Effector CD8-positive, alpha-beta T cell (primary cell): ENCODE measurements at places on chromosomes 3 and 15.

- DNase-seq: no peak
Measured at GRCh38 chr15:48520376-48521155, 124.9 kb downstream of the FBN1 start.

GRCh38 chr3:153095441-153095840 is 66.6 kb upstream of the RAP2B start:
- no peak for DNase-seq

- peak; percentile 56 for DNase-seq
Measured at GRCh38 chr15:64067564-64068030, 21.3 kb upstream of the DAPK2 start.

DNA sequence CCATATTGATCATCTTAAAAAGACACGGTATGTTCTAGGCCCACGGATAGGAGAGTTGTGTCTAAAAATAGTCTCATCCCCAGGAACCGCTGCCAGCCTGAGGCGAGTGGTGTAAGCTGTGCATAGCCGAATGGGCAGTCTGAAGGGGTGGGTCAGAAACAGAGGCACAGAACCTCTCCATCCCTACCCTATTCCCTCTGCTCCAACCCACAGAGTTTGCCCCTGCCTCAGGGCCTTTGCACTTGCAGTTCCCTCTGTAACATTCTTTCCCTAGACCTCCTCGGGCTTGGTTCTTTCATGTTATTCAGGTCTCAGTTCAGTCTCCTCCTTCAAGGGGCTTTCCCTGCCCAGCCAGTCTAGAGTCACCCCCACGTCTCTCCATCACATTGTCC is 4.8 kb downstream of the SCN5A start:
- DNase-seq: no peak

DNA sequence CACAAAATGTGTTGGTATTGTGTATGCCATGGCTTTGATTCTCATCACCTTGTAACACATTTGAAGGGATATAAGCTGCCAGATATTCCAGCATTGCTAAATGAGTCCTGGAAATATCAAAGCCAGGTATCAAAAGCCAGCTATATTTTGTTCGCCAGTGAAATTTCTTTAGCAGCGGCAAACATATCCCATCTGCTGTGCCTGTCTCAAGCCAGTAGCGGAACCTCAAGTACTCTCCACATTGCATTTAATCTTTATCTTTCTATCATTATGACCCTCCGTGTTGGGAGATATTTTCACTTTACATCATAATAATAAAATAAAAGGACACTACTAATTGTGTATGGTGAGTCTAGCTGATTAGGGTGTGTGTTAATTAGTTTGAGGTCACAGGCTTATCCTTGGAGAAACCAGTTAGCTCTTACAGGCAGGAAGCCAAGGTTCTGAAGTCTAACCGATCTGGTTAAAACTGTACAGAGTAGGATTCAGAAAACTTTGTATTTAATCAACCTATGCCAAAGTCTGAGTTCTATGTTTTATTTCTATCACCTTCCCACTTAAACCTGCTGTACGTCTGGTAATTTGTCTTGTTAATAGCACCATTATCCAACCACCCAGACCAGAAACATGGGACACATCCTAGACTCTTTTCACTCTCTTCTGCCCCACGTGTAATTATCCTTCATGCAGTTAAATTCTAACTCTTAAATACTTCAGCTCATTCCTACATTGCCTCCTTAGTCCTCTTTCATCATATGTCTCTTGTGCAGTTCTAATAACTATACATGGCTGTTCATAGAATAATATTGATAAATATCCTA is 14.5 kb downstream of the TIPARP start:
- no peak for DNase-seq

DNA sequence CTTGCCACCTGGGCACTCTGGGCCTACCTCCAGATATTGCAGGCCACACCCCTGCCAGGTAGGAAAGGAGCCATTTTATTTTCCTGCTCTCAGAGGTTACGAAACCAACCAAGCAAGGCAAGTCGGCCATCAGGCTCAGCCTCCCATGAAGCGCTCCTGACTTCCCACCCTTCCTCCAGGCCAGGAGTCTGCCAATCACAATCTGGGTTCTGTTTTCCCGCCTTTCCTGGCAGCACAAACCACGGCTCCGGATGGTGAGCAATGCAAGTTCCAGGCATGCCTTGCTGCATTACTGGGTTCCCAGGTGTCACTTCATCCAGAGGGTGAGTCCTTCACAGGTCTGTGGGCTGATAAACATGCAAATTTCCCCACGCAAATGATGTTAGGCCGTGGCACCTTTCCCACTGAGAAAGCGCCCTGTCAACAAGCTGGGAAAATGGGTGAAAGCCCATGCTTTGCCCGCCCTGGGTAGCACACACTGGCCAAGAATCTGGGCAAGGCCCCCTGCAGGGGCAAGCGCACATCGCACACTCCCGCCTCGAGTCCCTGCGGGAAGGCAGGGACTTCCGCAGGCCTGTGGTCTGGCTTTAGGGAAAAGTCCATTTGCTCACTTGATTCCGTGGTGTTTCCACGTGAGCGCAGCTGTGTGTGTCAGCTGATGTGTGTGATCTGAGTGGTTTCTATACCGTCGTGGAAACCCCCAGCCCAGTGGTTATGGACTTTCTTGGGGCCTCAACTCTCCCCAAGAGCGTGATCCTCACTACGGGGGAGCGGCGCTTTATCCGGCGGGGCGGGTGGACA is 61.6 kb upstream of the RYK start:
- DNase-seq: no peak

GRCh38 chr3:44111482-44111881 is 130.2 kb upstream of the TOPAZ1 start:
- DNase-seq: no peak

DNA sequence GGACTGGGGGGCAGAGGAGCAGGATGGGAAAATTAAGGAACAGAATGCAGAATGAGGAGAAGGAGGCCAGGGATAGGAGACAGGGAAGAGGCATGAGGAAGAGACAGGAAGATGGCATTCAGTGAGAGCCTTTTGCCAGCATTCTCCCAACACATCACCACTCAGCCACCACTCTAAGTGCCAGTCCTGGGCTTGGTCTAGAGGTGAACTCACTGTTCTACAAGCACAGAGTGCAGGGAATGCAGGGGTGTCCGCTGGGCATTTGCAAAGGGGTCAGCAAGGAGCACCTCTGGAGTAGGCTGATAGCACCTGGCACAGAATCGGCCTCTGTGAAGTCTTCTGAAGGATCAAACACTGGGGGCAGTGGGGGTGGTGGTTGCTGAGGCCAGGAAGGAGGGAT is 14.6 kb upstream of the IGDCC3 start:
- DNase-seq: no peak

DNA sequence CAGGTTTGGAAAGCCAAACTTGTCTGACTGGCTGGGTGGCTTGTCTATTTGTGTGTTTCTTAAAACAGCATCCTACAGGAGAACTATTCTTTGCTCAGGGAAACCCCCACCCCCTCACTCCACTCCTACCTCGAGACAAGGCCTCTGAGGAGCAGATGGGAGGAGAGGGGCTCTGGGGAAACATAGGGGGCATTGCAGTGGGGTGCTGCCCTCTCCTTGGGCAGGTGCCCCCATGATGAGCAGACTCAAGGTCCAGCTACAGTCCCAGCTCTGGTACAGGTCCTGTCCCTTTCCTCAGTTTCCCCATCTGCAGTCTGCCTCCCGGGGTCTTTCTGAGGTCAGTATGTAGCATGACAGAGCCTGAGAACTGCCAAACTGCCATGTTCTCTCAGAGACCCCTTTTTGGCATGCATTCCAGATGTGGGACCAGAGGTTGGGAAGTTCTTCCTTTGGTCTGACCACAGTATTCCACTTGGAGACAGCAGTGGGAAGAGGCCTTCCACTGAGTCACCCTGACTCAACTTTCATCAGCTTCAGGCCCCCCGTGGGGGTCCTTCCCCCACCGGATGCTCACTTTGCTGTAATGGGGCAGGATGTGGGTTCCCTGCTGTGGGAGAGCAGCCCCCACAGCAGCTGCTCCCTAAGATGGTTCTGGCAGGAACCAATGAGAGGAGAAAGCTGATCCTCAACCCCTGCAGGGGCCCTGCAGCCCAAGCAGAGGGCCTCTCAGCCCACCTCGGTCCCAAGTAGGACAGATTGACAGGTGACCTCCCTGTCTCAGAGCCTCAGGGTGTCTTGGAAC is 32.3 kb upstream of the CYP11A1 start:
- no peak for DNase-seq

GRCh38 chr3:173913397-173913796 is 515.9 kb downstream of the NLGN1 start:
- no peak for DNase-seq

DNA sequence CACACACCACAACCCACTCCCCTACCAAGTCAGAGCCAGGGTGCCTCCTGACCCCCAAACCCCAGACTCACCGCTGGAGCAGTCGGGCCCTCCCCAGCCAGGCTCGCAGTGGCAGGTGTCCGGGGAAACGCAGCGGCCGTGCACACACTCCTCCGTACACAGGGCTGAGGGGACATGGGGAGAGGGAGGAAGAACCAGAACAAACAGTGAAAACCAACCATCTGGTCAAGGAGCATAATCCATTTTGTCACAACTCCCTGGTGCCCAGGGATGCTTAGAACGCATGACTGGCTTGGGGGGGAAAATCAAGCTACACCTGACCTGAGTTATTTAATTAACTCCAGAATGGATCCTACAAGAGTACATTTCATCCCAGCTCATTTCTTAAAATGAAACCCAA is 159.2 kb downstream of the MEGF11 start:
- DNase-seq: no peak

DNA sequence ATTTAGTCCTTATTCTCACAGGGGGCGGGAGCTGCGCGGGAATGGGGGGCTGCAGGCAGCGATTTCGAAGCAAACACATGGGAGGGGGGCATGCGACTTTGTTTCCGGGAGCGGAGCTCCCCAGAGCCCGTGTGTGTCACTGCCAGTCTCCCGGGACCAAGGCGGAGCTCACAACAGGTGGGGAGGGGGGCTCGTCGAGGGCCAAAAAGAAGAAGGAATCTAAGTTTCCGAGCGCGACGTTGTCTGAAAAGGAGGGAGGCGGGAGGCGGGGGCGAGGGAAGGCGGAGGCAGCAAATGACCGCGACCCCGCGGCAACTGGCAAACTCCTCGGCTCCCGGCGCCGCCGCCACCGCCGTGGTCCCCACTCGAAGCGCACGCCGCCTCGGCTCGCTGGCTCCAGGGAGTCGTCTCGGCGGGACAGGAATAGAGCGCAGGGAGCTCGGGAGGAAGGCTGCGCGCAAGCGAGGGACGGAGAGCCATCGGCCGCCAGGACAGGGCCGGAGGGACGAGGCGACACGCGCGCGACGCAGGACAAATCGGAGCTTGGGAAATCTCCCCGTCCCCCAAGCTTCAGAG is 1.4 kb downstream of the FOXP1 start:
- peak; percentile 7 for DNase-seq

GRCh38 chr15:48501208-48501607 is 144.3 kb downstream of the FBN1 start:
- no peak for DNase-seq

- DNase-seq: no peak
Measured at GRCh38 chr3:189748046-189748445, 116.9 kb downstream of the TP63 start.

GRCh38 chr15:82139823-82140268 is 94.0 kb upstream of the MEX3B start:
- DNase-seq: no peak

- DNase-seq: no peak
Measured at GRCh38 chr3:87833039-87833377, 225.8 kb downstream of the CGGBP1 start.

DNA sequence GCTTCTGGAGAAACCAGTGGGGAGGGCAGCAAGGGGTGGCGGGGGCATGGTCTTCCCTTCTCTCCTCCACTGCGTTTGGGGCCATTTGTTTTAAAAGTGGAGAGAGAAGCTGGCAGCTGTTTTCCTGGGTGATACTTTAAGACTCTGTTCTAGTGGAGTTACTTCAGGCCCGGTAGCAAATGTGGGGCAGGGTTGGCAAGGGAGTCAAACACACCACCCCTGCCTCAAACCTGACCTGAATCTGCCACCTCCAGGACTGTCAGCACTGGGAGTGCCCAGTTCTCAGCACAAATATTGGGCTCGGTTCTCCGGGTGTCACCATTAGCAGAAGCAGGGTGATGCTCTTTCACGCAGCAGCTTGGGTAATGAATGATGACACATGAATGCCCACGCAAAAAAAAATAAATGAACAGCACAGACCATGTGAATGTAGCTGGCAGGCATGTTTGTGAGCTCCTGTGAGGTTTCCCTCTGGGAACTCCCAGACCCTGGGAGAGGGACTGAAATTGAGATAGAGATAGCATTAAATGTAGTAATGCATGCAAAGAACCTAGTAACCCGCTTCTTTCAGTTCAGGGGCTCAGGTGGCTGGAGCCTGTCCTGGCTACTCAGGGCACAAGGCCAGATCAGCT is 424.0 kb downstream of the MCTP2 start:
- DNase-seq: no peak
